ENCODE measurements at places on chromosomes 7 and 10.
A peak's percentile ranks its signal among the peaks of the same experiment; 100 is the strongest.

- DNase-seq = no peak
Measured at GRCh38 chr10:43115881-43116595, 22.2 kb upstream of the CSGALNACT2 start.

DNA sequence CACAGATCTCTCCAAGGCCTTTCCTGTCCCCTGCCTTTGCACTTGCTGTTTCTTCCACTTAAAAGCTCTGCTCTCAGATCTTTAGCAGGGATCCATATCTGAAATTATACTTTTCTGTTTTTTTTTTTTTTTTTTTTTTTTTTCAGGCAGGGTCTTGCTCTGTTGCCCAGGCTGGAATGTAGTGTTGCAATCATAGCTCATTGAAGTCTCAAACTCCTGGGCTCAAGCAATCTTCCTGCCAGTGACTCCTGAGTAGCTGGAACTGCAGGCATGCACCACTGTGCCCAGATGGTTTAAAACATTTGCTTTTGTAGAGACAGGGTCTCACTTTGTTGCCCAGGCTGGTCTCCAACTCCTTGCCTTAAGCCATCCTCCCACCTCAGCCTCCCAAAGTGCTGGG, 5.0 kb upstream of the TSPAN15 start:
- DNase-seq = no peak

DNA sequence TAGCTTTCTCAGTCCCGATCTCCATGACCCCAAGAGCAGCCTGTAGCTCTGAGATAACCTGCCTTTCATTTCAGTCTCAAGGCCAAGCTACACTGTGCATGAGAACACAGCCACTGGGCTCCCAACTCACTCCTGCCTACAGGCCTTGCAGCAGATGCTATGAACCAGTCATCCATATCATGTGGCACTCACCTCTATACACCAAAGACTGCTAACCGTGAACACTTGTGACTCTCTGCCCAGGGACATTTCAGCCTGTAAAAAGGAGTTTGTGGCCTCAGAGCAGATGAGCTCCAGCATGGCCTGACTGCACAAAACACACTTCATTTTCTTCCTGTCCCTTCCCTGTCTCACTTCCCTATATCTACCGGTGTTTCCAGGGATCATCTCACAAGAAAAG, 56.9 kb upstream of the NPY start:
- DNase-seq = no peak

DNA sequence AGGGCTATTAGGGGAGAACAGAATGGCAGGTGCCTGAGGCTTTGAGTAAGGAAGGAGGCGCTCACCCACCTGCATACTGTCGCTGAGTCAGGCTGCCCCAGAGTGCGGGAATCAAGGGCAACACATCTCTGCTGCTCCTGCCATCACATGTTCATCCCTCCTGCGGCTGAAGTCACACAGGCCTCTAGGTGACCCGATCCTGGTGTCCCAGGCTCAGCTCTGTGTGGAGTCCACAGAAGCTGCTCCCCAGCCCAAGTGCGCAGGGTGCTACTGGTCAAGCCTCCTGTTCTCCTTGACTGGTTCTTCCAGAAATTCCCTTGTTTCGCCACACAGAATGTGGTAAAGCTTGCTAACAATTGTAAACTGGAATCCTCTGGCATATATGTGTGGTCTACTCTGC, 96.9 kb upstream of the IL6 start:
- DNase-seq = no peak

DNA sequence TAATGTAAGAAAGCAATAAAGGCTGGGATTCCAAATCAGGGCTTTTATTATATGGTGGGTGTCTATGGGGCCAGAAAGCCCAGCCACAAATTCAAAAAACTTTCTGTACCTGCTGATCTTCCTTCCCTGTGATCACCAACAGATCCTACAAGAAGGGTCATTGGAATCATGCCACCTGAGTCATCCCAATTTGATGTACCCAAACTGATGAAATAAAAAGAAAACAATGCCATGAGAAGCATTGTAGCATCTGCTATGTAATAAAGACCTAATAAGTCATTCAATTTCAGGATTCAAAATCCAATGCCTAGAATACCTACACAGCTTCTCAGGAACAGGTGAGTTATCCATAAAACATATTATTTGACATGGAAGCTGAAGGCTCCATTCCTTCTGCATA, 228.8 kb downstream of the DKK1 start:
- DNase-seq = no peak

DNA sequence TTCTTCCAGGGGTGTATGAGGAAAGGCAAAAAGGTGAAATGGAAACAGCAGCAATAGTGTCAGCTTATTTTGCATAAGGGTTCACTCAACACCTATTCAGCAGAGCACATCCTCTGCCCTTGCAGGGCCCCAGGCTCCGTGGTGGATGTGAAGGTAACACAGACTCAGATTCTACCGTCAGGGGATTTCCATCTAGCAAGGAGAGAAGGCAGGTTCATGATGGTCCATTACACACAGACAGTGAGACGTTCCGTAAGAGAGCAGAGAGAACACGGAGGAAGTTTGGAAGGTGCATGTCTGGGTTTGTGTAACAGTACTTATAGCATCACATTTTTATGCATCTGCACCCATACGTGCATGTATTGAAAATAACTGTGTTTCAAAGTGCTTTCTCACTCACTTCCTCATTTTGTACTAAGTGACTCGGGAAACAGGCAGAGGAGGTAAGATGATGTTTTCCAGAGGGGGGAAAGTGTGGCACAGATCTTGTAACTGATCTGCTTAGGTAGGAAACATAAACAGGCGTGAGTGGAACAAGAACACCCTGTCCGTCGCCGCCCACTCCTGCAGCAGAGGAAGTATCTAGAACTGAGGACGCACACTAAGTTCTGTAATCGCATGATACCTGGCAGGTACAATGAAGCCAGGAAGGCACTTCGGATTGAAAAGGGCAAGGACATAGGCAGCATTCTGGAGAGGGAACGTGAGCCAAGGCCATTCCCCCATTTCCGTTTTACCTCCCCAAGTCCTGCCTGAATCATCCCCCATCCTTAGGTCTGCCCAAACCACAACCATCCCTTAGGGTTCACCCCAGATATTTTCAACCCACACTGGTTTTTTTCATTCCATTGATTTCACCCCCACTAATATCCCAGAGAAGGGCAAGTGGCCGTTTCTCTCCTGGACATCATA, 1.0 kb upstream of the ENO4 start:
- DNase-seq = no peak

DNA sequence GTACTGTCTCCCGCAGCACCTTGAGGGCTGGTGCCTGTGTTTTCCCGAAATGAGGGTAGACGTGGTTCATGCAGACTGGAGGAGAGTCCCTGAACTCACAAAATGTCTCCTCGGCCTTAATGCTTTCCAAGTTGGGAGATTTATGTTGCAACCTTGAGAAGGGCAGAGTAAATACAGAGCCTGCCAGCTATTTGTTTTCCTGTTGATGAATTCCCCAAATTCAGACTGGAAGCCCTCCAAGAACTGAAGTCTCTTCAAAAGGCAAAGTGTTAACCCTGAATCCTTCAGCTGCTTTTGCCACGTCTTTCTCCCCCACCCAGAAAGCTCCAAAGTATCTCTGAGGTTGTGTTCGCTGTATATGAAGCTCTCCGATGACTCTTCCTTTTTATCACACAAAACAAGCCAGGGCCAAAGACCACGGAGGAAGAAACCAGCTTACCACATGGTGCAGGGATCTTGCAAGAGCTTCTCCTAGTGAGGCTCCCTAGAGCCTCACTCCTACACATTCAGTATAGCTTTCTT, 254.7 kb upstream of the NFE2L3 start:
- DNase-seq = no peak

- no peak for DNase-seq
Measured at GRCh38 chr7:158771213-158771834, 58.0 kb downstream of the ESYT2 start.

DNA sequence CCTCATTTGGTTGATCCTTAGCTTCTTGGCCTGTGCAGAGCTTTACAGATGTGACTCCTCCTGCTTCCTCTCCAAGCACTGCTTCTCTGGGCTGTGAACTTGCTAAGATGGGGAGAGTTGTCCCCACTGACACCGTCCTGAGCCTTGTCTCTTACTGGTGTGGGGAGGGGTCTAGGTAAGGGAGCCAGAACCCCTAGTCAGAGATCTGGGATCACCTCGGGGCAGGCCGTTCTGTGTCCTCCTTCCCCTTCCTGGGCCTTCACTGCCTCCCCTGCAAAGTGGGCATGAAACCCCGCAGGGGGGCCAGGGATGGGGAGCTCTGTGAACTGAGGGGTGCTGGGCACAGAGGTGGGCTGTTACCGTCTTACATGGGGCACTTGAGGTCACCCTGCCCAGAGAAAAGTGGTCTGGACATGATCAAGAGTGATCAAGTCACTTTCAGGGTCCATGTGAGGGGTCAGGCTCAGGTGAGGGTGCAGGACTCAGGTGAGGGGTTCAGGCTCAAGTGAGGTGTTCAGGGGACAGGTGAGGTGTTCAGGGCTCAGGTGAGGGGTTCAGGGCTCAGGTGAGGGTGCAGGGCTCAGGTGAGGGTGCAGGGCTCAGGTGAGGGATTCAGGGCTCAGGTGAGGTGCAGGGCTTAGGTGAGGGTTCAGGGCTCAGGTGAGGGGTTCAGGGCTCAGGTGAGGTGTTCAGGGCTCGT, 86.2 kb downstream of the ADCY1 start:
- peak; percentile 2 for DNase-seq

- DNase-seq = peak; percentile 38
Measured at GRCh38 chr10:32332299-32332750, 14.6 kb downstream of the EPC1 start.

DNA sequence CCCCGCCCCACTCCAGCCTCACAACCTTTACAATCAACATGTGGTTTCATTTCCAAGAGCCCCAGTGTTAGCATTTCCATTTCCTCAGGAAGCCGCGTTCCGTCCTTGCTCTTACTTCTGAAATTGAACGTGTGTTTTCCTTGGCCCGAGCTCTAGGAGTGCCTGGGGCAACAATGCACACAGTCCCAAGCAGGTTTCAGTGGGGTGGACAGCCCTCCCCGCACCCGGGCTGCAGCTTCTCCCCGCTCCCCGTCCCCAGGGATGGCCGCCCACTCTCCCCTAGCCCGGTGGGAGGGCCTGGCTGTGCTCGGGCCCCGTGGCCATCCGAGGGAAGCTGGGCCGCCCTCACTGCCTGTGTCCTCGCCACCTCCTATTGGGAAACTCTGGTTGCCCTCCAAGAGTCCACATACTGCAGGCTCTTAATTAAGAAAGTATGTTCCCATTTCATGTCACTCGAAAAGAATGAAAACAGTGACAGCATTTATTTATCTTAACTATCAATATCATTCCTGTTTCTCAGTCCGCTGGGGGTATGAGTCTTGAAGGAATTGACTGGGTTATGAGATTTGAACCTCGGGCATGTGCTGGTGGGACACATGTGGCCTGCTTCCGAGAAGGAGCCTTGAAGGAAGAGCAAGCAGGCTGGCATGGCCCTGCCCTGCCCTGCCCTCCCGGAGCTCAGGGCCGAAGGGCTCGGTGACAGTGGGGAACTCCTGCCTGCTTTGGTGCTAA, 163.8 kb downstream of the GRK5 start:
- DNase-seq = no peak

DNA sequence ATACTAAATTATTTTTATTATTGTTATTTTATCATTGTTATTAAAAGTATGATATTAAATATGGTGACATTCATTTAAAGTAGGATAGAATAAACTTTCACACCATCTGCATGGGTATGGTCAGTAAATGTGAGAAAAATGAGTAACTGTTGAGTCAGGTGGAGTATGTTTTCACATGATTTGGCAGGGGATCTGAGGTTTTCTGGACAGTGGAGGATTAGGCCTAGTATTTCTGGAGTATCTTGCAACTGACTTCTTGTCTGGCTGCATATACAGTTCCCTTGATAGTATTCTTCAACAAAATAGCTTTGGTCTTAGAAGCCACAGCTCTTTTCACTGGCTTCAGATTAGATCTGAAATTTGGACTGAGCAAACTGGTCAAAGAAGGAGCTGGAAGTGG, 54.5 kb downstream of the GBF1 start:
- no peak for DNase-seq

DNA sequence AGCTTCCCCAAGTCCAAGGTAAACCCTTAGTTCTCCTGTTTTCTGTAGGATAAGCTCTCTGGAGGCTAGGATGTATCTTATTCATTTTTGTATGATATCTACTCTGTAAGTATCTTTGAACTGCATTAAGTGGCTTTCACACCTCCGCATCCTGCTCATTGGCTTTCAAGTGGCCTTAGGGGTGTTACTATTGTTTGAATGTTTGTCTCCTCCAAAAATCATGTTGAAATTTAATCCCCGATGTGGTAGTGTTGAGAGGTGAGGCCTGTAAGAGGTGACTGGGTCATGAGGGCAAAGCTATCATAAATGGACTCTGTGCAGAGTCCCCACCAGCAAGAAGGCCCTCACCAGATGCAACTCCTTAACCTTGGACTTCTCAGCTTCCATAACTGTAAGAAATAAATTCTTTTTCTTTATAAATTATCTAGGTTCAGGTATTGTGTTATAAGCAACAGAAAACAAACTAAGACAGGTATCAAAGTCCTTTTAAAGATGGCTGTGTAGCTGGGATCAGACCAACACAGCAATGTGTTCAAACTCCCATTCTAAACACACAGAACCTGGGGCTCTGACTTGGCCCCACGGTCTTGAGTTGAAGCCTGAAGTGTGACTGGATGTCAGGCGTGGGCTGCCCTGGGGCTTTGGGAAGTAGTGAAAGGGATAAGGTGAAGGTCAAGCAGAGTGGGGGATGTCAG, 25.9 kb downstream of the TBXAS1 start:
- DNase-seq = no peak

DNA sequence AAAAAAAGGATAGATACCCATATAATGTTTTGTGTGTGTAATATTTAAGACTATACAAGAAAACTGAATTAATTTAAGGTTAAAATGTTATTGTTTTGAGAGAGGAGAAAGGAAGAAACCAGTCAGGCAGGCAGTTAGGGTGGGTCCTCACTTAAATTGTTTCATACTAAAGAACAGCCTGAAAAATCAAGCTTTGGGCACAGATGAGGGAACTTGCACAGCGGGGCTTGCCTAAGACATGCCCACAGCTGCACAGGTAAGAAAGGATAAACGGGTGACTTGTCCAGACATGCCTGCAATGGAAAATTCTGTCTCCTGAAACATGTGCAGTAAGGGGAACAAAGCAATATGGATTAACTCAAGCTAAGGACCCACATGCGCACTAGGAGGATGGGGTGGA, 158.4 kb downstream of the BBS9 start:
- DNase-seq = no peak

- no peak for DNase-seq
Measured at GRCh38 chr7:39911167-39911566, 38.9 kb upstream of the CDK13 start.

DNA sequence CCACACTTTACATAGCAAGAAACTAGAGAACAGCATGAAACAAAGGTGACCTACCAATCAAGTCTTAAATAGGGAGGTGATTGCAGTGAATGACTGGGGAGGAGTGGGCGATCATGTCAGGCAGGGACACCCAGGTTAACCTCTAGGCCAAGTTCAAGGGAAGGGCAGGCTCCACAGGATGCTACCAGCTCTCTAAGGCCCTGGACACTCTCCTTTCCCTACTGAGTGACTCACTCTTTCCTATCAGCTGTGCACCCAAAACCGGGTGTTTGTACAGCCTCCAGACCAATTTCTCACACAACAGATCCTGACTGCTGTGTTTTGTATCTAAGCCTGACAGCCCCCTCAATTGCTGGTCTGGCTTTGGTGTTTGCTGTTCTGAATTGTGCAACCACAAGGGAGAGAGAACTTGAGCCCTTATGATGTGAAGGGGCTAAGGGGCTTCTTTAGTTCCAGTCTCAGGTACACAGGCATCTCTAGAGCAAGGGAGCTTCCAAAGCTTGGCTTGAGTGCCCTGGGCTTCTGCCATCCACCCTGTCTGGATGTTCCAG, 107.8 kb downstream of the TBXAS1 start:
- no peak for DNase-seq

- DNase-seq = no peak
Measured at GRCh38 chr10:44312401-44312800, 72.5 kb downstream of the CXCL12 start.

GRCh38 chr7:14720785-14721184, 181.8 kb downstream of the DGKB start:
- DNase-seq = no peak

Data from body of pancreas (tissue), 4 donors.